ENCODE measurements at places on chromosomes 12 and 14.

DNA sequence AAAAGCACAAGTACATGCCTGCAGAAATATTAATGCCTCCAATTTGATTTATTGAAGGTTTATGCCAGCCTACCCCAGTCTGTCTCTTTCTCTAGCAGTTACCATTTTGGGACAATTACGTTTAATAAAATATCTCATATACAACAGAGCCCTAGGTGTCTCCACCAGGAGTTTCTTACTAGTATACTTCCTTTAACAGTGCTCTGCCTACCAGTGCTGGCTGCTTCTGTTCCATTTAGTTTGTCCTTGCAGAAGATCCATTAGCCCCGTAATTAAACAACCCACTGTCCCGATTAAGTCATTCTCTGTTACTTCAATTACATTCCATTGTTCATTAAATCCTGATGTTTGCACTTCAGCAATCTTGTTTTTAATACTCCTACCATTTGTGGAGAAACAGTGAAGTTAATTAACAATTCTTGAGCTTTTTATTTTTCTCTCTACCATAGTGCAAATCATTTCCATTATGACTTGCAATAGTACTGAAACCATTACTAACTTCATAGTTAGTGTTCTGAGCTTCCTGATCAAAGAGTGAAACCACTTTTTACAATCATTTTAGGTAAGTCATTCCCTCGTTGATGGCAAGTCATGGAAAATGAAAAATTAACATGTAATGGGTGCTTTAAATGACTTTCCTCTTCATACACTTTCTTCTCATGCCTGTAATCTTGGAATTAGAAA, 121.1 kb downstream of the PLXNC1 start:
- DNase-seq = no peak
- no peak overlapping the region for H3K27ac ChIP-seq
- peaks cover 34% of the 10 kb centered on the region for H3K4me1 ChIP-seq
- H3K36me3 ChIP-seq = peaks cover 16% of the 10 kb centered on the region
- H3K27me3 ChIP-seq = no peaks in the 10 kb centered on the region

- no peak for DNase-seq
- peaks cover 22% of the 10 kb centered on the region for H3K4me1 ChIP-seq
- no peak overlapping the region for H3K4me3 ChIP-seq
- H3K27me3 ChIP-seq = no peaks in the 10 kb centered on the region
Observed at GRCh38 chr12:4610481-4610880, 38.4 kb downstream of the AKAP3 start.

GRCh38 chr12:7100239-7100638, 8.0 kb upstream of the C1R start:
- peaks cover 8% of the 10 kb centered on the region for H3K36me3 ChIP-seq
- no peak overlapping the region for H3K27ac ChIP-seq
- no peaks in the 10 kb centered on the region for H3K27me3 ChIP-seq
- no peak for DNase-seq

DNA sequence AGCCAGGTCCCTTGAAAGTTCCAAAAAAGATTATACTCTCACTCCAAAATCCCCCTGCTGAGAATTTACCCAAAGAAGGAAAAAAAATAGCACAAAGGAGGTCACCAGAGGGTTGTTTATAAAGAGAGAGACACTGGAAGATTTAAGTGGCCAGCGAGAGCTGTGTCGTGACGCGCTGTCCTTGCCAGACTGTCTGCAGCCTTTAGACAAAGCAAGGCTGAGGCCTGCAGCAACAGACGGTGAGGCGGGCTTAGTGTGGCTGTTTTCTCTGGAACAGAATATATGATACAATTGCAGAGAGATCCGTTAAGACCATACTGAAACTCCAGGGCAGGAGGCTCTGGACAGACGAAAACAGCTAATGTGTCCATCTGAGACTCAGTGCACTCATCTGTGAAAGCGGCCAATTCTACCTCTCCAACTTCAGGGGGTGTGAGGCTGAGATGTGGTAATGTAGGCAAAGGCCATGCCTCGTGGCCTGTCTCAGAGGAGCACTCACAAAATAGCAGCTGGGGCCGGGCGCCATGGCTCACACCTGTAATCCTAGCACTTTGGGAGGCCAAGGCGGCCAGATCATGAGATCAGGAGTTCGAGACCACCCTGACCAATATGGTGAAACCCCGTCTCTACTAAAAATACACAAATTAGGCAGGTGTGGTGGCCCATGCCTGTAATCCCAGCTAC, 36.2 kb downstream of the ANAPC7 start:
- no peak overlapping the region for H3K4me3 ChIP-seq
- H3K27ac ChIP-seq = peak overlapping the region; percentile 78
- DNase-seq = no peak
- no peaks in the 10 kb centered on the region for H3K27me3 ChIP-seq

- no peak for DNase-seq
- no peak overlapping the region for H3K4me3 ChIP-seq
- H3K27me3 ChIP-seq = no peaks in the 10 kb centered on the region
- no peaks in the 10 kb centered on the region for H3K36me3 ChIP-seq
Observed at GRCh38 chr12:97487470-97487869, 24.9 kb downstream of the RMST start.

DNA sequence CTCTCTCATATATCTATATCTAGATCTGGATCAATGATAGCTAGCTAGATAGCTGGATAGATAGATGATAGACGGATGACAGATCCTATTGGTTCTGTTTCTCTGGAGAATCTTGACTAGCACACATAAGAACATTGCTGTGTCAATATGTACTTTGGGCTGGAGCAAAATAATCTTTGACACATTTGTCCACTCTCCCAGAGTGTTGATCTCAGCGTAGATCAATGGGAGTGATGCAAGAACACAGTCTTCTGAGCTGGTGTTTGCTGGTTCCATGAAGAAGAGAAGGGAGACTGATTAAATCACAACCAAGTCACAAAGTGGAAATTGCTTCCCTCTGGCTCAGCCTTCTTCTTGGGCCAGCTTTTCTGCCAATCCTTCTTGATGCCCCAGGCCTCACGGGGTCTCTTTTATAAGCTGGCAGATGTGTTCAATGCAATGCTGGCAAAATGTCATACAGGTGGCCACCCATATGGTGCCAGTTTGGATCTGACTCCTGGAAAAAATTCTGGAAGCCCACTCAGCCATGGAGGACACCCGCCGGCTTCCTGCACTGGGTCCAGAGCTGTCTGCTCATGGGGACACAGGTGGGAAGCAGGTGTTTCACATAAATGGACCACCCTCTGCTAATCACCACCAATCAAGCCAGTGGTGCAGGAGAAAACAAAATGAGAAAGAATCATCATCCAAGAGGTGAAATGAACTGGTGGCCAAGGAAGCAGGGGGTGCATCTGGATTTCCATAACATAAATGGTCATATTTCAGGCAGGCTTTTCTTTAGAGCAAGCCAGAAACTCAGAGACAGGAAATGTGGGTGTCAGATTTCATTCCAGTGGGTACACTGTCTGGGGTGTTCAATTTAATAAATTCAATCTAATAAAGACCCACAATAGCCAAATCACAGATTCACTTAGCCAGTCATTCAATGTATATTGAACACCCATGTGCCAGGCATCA, 310.3 kb downstream of the DPF3 start:
- H3K36me3 ChIP-seq = peaks cover 8% of the 10 kb centered on the region
- H3K4me3 ChIP-seq = no peak overlapping the region
- peaks cover 12% of the 10 kb centered on the region for H3K27me3 ChIP-seq
- no peak for DNase-seq

DNA sequence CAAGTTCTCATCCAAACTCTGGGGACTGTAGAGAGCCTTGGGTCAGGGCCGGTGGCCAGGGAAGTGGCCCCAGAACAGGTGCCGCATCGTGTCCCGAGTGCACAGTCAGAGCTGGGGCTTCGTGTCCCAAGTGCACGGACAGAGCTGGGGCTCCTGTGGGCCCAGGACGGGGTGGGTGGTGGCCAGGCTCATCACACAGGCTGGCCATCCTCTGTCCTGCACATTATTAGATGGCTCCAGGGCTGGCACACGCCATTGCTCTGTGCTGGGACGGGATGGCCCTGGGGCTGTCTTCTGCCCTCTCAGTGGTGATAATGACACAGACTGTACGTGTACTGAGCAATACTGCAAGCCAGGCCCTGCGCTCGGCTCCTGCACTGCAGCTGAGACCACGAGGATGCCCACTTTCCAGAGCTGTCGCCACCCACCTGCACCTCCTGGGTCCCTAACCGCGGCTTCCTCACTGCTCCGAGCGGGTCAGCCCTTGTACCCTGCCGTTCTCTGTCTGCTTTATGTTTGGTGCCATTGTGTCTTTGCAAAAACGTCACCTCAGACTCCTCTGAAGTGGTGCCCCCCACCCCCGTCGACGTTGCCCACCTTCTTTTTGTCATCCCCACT, 1.9 kb downstream of the FBRSL1 start:
- peaks cover 71% of the 10 kb centered on the region for H3K4me1 ChIP-seq
- no peak overlapping the region for H3K27ac ChIP-seq
- no peaks in the 10 kb centered on the region for H3K27me3 ChIP-seq
- H3K36me3 ChIP-seq = no peaks in the 10 kb centered on the region
- no peak for DNase-seq

GRCh38 chr14:92969430-92969829, 46.5 kb downstream of the CHGA start:
- H3K36me3 ChIP-seq = peaks cover 10% of the 10 kb centered on the region
- peaks cover 18% of the 10 kb centered on the region for H3K4me1 ChIP-seq
- no peak for DNase-seq
- no peaks in the 10 kb centered on the region for H3K27me3 ChIP-seq
- no peak overlapping the region for H3K4me3 ChIP-seq

DNA sequence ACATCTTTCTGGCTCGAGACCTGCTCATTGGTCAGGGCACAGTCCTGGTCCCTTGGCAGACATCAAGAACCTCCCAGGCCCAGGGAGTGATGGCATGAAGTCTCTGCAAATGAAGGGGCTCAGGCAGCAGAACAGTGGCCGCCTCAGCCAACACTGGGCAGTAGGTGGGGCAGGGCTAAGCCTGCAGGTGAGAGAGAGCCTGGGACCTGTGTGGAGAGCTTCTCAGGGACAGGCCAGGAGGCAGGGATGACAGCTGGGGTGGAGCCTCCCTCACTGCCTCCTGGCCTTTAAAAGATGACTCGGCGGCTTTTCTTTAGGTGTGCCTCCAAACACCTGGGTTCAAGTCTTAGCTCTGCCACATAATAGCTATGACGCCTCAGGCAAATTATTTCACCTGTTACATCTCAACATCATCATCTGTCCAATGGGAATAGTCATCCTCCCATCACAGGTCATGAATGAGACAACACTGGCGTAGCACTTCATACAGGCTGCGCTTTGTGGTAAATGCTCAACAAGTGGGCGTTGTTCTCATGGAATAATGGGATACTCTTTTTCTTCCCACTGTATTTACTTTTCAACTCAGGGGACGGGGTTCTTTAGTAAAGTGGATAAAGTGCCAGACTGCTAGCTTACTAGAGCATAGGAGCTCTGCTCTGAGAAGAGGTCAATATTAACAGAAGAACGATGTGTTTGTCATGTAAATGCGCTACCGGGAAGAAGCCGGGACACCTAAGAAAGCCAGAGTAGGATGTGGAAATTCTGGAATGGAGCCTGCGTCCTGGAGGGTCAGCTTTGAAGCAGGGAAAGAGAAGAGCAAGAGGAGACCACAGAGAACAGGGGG, 277.4 kb downstream of the FOXN3 start:
- no peak for DNase-seq
- no peak overlapping the region for H3K4me3 ChIP-seq
- H3K27ac ChIP-seq = no peak overlapping the region
- H3K4me1 ChIP-seq = no peaks in the 10 kb centered on the region

DNA sequence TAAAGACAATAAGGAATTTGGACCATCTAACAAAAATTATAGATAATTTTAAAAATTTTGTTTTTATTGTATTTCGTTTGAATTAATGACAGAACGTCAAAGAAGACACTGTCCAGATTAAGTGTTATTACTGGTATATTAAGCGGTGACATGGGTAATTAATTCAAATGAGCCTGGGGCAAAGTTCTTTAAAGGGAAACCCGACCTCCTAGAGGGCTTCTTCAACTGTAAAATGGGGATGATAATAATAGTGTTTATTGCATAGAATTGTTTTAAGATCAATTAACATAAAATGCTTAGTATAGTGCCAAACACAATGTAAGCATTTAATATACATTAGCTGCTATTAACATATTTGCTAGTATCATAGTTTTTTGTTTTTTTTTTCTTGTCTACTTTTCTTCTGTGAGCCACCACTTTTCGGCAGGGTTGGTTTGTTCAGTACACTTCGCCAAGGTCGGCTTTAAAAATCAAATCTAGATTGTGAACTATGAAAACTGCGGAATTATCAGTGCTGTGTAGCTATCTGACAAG, 514 bp upstream of the LARP4 start:
- peaks cover 25% of the 10 kb centered on the region for H3K27me3 ChIP-seq
- no peak for DNase-seq
- H3K36me3 ChIP-seq = no peaks in the 10 kb centered on the region
- H3K4me3 ChIP-seq = peak overlapping the region; percentile 100
- H3K4me1 ChIP-seq = peaks cover 39% of the 10 kb centered on the region
- H3K27ac ChIP-seq = peak overlapping the region; percentile 99

- H3K4me1 ChIP-seq = no peaks in the 10 kb centered on the region
- no peaks in the 10 kb centered on the region for H3K36me3 ChIP-seq
- H3K27me3 ChIP-seq = peaks cover 4% of the 10 kb centered on the region
- no peak overlapping the region for H3K4me3 ChIP-seq
- DNase-seq = no peak
Observed at GRCh38 chr12:99055299-99055698, 410.2 kb downstream of the APAF1 start.

DNA sequence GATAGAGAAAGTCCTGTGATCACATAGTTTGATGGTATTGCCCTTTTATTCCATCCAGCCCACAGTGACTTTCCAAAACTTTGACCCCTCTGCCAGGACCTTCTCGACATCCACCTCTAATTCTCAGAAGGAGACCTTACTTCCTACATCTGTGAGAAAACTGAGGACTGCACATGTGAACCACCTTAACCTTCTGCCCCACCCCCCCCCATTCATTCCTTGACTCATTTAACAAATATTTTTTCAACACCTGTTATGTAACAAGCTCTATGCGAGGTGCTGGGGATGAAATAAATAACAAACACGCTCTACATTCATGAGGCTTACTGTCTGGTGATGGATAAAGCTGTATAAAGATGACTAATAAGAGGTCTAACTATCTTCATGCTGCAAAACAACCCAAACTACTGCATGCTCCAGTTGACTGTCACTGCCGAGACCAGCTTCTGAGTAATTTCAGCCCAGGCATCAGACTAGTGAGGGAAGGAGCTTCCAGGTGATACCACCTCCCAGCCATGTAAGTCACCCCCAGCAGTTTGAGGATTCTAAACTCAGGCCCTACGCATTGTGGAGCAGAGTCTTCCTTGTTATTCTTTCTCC, 1.9 kb upstream of the HAL start:
- H3K4me1 ChIP-seq = peaks cover 13% of the 10 kb centered on the region
- no peak for DNase-seq
- no peak overlapping the region for H3K4me3 ChIP-seq
- peaks cover 12% of the 10 kb centered on the region for H3K36me3 ChIP-seq
